ENCODE measurements at places on chromosomes 2 and 18. TPM values are rescaled to one million over a fixed set of nuclear protein-coding genes. Genes with fewer than 3 reads are reported as not detected.

INHBB gene
- total RNA-seq: 0.16 TPM

- no peak for DNase-seq
Measured at GRCh38 chr2:49270091-49270490, 115.8 kb upstream of the FSHR start.

HK2 gene
- total RNA-seq: 40.4 TPM

DNA sequence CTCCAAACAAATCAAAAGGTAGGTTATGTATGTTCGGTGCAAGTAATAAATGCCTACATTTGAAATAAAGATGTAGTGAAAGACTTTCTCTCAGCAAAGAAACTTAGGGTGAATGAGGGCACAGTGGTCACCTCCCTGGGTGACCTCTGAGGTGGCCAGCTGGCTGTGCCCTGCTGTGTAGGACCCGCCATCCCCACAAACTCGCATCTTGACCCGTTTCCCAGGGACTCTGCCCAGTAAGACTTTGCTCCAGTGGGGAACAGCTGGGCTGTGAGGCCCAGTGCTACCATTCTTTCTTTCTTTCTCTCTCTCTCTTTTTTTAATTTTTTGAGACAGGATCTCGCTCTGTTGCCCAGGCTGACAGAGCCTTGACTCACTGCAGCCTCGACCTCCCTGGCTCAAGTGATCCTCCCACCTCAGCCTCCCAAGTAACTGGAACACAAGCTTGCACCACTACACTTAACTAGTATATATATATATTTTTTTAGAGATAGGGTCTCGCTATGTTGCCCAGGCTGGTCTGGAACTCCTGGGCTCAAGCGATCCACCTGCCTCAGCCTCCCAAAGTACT, 8.2 kb upstream of the GAREM2 start:
- no peak for DNase-seq

DNA sequence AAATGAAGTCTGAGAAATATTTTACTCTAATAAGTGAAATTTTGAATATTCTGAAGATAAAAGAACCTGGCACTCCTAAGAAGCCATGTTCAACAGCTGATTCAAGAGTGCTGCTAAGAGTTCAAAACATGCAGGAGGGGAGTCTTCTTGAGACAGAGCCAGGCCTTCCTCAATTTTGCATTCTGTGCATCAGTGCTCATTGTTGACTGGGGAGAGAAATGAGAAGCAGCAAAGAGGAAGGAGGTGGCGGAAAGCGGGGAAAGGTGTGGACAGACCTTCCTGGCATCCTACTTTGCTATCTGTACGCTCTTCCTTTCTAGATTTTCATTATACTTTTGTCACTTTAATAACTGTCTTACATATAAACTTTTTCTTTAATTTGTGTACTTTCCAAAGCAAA, 29.7 kb upstream of the TXNDC2 start:
- no peak for DNase-seq

MPHOSPH10 gene
- 31.4 TPM for total RNA-seq

DNA sequence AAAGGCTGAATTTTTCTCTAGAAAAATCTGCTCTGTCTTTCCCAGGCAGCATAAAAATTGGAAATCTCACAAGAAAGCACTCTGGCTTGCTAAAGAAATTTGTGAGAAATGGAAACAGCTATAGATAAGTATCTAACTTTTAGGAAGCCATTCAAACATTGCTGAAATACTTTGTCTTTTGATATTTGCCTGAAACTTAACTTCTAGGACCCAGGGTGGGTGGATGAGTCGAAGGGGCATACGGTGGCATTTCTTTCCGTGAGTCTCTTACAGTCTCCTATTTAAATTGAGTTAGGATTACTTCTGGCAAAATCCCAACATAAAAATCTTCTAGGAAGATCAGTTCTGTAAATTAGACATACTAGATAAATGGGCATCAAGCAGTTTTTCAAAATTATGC, 532 bp upstream of the COL3A1 start:
- DNase-seq: no peak

PLA2R1 gene
- 7.5 TPM for total RNA-seq

ABCB11 gene
- total RNA-seq: not detected

DNA sequence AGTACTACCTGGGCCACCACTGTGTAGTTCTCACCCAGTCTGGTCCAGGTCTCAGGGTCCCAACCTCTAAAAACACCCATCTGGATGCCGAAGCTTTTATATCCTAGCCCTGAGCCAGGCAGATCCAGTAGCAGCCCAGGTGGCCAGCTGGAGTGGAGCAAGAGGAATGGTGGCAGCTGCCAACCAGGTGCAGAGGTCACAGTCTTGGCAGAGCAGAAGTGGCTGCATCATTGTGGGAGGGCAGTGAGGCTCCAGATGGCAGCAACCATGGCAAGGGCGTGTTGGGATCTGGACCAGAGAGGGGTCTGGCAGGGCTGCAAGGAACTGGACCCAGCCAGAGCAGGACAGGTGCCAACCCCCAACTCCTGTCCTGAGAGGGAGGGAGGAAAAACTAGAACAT, 72.2 kb upstream of the AGAP1 start:
- peak; percentile 5 for DNase-seq

DNA sequence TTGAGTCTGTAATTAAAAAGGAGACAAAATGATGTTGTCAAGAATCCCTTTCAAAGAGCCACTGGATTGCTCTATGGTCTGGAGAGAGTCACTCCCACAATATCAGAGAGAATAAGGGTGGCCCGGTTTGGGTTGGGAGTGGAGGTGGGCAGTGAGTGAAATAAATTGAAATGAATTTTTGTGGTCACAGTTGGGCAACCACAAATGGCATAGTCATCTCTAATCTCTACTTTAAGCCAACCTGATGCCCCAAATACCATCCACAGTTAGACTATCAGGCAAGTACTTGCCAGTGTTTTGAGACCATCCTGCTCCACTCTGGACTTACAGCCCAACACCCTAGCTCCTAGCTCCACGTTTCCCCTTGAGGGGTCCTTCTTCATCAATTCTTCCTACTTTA, 559.7 kb downstream of the BCL11A start:
- DNase-seq: no peak

DNA sequence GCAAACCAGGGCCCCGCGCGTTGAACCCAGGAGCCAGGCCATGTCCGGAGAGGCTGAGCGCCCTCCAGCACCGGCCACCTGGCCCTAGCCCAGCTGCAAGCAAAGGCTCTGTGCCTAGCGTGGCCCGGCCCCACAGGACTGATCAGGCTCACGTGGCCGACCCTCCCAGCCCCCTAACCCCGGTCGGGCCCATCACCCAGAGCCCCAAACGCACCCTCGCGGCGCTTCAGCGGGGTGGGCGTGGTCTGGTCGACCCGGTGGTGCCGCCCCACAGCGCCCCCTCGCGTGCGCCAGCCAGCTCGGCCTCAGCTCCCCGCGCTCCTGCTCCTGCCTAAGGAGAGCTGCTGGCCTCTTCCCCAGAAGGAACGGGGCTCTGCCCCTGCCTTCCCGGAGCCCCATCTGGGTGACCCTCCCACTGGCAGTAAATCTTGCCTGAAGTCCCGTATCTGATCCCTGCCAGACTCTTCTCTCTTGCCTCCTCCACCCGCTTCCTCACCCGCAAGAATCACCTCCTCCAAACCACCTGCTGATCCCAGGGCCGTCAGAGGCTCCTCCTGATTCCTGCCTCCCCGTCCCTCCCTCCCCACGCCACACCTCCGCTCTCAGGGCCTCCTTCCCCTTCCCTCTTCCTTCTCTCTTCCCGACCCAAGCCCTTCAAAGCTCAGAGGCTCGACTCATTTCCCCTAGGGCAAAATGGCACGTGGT, 12.3 kb upstream of the TEX51 start:
- DNase-seq: peak; percentile 1

ITGB6 gene
- total RNA-seq: 6.9 TPM

DNA sequence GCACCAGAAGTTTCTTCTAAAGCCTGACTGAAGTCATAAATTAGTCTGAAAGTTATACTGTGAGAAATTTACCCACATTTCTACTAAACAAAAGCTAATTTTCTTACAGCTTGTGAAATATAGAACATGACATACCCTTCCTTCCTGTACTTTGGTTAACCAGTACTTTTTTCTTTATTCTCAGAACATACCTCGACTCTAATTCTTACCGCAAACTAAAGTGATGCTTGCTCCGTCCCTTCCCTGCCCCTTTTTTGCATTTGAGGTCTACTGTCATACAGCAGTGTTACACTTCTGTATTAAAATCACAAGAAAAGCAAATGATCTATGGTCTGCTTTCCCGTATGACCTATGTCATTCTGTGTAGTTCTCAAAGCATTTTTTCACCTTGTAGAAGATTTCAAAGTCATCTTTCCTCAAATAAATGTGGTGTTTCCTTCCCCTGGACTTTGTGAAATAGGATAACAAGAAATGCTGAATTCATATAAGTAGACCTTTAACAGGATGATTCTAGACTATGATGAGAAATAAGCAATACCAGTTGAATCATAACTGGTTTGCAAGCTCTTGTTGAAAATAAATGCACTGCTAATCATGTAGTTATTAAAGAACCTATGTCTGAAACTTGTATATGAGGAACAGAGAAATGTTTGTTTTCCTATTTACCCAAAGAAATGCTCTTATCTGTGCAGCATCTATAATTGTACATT, 30.4 kb downstream of the CYTIP start:
- no peak for DNase-seq

DNA sequence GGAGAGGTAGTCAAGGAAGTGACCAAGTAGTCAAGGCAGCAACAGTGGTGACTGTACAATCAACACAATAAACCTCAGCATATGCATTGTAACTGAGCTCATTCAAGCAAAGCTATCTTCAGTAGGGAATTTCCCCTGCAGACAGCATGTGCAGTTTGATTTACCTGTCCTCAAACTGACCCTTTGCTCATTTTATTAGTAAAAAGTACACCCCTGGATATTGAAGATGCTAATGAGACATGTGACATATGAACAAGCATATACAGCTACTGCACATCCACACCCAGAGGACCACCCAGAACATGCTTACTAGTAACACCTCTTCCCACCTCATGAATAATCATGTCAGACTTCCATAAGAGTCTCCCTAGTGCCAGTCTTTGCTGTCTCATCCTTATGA, 15.4 kb downstream of the C2orf81 start:
- DNase-seq: no peak

- no peak for DNase-seq
Measured at GRCh38 chr2:1581965-1582625, 162.2 kb downstream of the PXDN start.

DNA sequence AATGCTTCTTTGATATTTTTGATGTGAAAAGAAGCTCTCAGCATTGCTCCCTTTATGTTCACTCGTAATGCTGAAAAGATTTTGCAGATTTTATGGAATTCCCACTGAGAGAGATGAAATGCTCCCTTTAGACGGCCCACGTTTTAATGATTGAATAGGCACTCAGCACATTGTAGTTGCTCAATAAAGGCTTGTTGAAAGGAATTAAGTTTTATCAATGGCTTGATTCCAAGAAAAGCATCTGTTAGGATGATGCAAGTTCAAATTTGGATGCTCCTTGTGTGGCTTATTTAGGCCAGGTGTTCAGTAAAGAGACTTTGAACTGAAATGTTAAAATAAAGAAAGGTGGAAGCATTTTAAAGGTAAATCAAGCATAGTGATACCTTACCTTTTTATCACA, 725.1 kb downstream of the EPHA4 start:
- peak; percentile 20 for DNase-seq

DNA sequence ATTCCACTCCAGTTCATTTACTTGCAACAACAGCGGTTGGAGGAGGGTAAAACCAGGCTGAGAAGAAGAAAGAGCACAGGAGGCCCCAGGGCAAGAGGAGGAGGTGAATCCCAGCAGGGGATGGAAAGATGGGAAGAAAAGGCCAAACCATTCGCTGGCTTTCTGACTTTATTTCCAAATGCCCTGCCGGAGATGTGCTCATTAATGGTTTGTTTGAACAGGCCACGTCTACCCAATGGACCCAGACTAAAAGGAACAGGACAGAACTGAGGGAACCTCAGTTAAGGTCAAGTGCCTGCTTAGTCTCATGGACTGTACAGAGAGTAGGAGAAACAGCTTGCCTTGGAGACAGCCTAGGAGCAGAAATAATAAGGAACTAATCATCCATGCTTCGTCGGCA, 121.6 kb upstream of the NDUFV2 start:
- no peak for DNase-seq

GRCh38 chr2:190695739-190696138, 46.9 kb downstream of the NAB1 start:
- no peak for DNase-seq

DNA sequence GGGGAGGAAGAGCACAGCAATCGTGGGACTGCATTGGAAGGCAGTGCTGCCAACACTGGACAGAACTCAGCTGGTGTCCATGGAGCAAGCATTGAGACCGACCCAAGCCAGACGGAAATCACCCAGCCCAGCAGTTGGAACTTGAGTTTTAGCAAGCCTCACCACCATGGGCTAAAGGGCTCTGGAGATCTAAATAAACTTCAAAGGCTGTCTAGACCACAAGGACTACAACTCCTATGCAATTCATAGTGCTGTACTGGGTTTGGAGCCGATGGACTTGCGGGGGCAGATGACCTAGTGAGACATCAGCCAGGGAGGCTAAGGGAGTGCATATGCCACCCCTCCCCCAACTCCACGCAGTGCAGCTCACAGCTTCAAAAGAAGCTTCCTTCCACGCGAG, 243.6 kb upstream of the SLC39A10 start:
- no peak for DNase-seq

OSBPL6 gene
- 26.2 TPM for total RNA-seq

GRCh38 chr2:217735899-217736298, 266.9 kb downstream of the TNS1 start:
- DNase-seq: no peak

DNA sequence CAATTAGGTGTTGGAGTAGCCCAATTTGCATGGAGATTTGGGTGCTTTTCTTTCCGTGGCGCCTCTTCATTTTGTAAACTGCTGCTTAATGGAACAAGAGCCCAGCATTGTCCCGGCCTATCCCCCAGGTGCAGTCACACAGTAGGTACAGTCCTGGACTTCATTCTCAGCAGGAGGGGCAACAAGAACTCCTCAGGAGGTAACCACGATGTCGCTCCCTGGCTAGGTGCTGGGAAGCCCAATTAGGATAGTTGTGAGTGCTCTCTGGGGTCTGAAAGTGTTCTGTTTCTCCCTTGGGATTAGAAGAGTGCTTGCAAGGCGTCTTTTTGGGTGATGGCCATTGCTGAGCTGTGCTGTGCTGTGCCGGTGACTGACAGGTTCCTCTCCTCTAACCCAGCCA, 53.8 kb downstream of the CABLES1 start:
- DNase-seq: no peak

GRCh38 chr2:1484131-1484884, 71.0 kb downstream of the TPO start:
- DNase-seq: no peak

YES1 gene
- 81.7 TPM for total RNA-seq

ADRA2B gene
- not detected for total RNA-seq

DNA sequence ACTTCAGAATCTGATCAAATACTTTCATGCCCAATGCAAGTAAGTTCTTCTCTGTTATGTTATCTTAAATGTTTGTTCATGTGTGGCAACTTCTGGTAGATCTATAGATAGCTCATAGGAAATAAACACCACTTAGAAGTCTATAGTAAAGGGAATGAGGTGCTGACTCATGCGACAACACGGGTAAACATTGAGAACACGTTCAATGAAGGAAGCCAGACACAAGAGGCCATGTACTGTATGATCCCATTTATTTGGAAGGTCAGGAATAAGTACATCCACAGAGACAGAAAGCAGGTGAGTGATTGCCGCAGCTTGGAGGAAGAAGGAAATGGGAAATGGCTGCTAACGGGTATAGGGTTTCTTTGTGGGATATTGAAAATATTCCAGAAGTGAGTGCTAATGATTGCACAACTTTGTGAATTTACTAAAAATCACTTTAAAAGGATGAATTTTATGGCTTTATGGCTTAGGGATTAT, 95.4 kb downstream of the ITGB1BP1 start:
- peak; percentile 35 for DNase-seq
